ENCODE measurements at places on chromosomes 3 and 15.
A peak's percentile ranks its signal among the peaks of the same experiment; 100 is the strongest.

DNA sequence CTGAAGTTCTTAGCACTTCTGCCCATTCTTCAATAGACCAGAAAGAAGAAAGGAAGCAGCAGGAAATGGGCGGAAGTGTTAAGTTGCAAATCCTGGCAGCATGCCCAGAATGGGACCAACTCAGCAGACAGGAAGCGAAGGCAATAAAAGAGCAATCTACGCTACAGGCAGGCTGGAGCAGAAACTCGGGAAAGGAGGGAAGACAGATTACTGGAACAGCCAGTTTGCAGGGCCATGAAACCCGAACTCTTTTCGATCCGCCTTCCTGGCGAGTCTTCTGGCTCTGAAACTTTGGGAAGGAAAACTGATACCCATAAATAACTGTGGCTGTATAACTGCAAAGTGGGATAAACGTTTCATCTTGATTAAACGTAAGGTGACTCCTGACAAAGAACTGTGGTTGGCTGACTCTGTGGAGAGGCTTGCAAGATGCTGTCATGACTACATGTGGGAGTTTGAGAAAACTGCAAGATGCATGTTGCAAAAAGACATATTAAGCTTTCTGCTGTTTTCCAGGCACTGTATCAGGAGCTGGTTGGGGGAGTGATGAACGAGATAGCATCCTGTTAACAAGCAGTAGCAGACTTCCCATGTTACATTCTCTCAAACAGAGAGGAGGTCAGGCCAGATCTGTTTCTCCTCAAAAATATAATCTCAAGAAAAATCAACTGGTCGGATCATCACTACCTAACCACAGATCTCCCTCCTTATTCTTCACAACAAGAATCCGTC lies 67.8 kb downstream of the FMN1 start:
- no peak for DNase-seq

DNA sequence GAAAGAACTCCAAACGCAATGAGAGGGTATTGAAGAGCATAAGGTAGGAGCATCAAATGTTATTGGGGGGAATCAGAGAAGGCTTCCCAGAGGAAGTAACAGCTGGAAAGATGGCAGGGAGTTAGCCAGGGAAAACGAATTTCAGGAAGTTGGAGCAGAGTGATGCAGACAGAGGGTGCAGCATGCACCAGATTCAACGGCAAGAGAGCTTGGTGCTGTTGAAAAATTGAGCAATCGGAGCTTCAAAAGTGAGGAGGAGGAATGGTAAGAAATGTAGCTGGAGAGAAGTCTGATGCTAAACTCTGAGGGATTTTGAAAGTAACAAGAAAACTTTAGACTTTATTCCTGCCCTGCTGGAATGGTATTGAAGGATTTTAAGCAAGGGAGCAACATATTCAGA lies 541.0 kb upstream of the LMCD1 start:
- DNase-seq: no peak

GRCh38 chr3:9946112-9947024 lies 5.8 kb downstream of the PRRT3 start:
- DNase-seq: peak; percentile 90

DNA sequence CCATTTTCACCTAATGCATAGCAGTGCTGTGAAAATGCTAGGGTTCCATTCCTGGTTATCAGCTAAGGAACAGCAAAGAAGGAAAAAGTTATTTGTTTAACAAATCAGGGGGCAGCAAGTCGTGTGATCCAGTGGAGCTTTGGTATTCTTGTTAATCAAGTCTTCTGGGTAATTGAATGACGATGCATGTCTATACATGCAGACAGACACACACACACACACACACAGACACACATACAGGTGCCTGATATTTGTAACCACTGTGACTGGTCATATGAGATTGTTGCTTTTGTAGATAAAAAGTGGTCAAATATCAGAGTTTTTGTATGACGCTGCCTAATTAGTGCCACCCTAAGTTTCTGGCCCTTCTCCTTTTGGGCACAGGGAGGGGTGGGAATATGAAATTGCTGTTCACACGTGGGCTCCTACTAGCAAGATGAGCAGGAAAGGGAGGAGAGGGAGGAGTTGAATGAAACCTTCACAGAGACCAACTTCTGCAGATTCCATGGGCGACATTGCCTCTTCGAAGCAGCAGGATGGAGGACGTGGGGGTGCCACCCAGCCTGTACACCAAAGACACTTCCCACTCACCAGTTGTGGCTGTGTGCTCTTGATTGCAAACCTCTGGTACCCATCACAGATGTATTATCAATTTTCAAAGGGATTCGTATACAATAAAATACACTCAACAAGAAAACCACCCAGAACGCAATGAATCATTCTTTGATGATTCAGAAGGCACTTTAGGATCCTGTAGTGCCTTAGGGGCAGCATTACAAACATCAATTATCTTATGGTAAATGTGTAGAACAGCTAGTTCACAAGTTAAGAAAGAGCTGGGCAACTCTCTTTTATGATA lies 281.9 kb upstream of the ICE2 start:
- no peak for DNase-seq

DNA sequence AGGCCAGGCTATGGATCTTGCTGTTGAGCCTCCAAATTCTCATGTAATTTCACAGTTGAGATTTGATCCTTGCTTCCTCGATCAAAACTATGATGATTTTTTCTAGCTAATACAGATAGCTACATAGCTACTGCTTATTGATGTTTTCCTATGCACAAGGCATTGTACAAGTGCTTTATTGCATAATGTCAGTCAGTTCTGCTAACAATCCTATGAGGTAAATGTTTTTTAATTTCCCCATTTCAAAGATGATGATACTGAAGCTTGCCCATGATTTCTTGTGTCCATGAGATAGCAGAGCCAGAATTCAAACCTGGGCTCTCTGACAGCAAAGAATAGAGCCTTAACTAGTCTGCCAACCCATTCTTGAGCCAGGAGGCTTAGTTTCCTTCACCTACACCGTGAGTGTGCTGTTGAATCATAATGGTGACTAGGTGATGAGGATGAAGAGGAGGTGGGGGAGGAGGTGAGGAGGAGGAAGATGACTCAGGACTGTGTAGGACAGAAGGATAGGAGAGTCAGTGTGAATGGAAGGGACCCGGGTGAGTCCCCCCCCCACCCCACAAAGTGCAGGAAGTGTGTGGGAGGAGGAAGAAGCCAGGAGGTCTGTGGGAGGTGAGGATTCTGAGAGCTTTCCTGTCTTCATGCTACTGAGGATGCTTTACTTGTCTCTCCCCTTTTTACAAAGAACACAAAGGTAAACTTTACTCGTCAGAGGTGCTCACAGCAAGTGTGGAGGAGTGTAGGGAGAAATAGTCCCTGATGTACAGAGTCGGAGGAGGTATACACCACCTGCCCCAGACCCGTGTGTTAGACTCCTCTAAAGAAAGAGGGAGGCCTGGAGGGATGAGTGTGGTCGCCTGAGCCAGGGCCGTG lies 3.6 kb downstream of the TAGLN3 start:
- DNase-seq: no peak

DNA sequence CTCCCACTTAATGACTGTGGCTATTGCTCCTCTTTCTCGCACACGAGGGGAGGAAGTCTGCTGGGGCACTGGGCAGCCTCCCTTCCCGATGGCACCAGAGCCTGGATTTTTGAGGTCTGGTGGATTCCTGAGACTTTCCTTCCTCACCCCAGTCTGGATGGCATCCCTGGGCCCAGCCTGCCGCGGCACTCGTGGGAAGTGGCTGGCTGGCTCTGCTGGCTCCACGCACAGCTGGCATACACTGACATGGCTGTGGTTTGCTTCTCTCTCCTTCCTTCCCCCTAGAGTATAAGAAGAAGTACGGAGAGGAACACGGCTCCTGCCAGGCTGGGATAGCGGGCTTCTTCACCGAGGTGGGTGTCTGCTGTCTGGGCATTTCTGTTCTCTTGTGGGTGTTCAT lies 319.8 kb upstream of the LRRFIP2 start:
- no peak for DNase-seq

DNA sequence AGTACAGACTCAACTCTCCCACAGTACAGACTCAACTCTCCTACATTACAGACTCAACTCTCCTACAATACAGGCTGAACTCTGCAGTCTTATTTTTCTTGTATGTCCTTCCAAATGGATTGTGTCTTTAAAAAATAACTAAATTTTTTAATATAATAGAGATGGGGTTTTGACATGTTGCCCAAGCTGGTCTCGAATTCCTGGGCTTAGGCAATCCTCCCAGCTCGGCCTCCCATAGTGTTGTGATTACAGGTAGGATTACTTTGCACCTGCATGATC lies 31.2 kb upstream of the UBXN7 start:
- DNase-seq: no peak

DNA sequence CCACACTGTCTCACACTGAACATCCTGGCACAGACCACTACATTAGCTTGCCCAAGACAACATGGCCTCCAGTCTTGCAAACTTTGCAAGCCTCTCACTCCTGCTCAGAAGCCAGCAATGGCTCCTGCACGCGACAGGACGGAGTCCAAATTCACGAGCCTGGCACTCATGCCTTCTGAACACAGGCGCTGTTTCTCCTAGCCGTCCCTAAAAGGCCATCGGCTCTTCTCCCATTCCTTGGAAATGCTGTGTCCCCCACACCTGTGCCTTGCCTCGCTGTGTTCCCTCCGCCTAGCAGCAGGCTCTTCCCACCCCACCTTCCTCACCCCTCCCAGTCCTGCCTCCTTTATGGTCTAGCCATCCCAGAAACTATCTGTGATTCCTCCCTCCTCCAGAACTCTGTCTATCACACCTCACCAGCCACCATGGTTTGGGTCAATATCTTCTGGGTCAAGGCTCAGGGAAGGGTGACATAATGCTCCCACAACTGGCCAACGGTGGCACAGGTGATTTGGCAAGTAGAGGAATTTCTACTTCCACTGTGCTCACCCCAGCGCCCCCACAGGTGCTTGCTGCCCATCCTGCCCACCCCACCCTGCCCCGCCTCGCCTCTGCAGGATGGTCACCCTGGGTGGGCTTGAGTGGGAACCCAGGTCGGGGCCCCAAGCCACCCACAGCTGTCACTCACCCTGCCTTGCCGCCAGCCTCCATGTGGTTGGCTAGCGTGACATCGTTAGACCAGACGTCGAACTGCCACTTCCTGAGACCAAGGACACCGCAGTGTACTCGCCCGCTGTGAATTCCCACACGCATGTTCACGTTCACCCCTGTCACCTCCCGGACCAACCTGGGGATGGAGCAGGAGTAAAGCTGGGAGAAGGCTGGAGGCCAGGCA lies 120.7 kb downstream of the ADCY5 start:
- DNase-seq: no peak

DNA sequence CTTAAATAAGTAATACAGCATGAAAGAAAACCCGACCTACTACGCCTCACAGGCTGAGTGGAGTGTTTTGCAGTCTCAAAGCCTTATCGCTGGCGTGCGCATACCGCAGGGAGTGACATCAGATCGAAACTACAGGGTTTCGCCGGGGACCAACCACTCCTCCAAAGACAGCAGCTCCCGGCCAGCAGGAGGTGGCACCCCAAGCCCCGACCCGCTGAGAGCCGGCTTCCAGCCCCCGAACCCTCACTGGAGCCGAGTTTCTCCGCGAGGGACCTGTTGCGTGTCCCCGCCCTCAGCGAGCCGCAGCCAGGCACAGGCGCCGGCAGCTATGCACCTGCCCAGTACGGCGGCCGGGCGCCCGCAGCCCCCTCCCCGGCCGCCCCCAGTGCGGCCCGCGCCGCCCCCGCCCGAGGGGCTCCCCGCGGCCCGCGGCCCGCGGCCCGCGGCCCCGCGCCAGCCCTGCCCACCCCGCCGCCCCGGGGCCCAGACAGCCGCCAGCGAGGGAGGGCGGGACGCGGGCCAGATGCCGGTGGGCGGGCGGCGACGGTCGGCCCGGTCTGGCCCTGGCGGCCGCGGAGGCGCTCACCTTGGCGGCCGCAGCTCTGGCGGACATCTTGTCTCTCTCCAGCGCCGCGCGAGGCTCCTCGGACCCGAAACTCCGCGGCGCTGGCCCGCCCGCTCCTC lies 710 bp downstream of the TJP1 start:
- peak; percentile 81 for DNase-seq

- DNase-seq: no peak
Observed at GRCh38 chr15:92921215-92922131, 21.3 kb downstream of the CHD2 start.

DNA sequence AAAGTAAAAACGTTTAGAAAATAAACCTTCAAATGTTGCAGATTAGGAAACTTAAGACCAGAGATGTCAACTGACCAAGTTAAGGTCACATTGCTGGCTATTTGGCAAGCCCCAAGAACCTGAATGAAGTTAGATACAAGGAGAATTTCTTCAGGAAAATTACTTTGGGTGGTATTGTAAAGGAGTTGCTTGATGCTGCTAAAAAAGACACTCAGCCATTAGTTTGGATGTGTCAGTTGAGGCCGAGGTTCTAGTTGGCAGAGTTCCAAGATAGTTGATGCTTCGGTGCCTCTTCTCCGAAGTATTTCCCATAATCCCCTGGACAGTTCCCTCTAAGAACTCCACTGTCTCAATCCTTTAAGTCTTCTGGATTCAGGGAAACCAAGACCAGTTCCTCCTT lies 24.3 kb downstream of the SIAH2 start:
- DNase-seq: no peak

DNA sequence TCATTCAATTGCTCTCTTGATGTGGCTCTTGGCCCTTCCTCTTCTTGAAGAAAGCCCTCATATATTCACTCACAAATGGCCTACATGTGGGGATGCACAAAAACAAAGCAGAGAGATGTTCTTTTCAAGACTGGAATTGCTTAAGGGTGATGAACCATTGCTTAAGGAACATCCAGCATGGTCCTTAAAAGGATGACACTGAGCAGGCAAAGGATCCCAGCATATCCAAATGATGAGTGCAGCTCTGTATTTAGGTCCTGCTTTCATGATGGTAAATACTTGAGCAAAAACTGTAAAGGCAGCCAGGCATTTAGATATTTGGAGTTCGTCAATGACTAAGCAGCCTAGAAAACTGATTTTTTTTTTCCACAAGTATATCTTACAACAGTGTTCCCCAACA lies 173.8 kb upstream of the ARRDC4 start:
- DNase-seq: no peak

DNA sequence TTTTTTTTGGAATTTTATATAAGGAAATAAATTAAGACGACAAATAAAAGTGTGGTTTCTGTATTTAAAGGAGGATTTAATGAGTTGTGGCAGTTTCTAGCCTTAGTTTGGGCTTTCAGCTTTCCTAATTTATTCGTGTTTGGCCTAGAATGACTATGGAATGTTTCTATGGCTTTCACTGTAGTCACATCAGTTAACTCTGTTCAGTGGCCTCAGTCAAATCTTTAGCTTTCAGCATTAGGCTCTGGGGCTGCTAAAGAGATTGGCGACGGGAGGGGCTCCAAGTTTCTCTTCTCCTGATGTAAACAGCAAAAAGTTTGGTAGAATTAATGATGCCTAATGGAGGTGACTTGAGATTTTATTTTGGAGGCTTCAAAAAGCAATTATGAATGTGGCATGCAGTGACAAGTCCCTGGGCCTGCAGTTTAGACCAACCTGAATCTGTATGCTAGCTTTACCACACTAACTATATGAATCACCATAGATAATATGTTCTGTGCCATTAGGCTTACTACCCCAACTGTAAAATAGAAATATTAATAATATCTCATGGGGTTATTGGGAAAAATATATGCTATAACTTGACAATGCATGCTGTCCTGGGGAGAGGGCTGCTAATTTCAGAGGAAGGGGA lies 47.1 kb upstream of the ADGRG7 start:
- DNase-seq: no peak

- DNase-seq: no peak
Observed at GRCh38 chr15:83571820-83572707, 81.9 kb upstream of the ADAMTSL3 start.

All from H9 (cell line).